ENCODE measurements at places on chromosomes 1 and 21.

DNA sequence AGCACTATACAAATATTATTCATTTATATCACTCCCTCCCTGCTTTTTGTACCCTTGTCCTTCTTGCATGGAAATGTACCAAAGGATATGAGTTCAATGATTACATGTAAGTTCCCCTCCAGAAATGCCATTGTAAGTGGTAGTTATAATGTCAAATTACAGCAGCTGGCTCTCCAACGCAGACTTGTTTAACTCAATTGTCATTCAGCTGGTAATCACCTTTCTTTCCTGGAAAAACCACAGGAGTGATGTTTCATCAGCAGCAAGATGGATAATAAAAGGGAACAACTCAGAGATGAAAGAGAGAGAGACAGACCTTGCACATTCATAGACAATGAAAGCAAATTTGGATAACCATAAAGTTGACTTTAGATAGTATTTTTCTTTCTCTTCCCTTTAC lies 578.6 kb upstream of the PBX1 start:
- DNase-seq = peak; percentile 51

- DNase-seq = no peak
These were observed 102.7 kb upstream of the GCLM start for GRCh38 chr1:94011709-94012595.

GRCh38 chr1:222781251-222781650 lies 33.6 kb upstream of the DISP1 start:
- no peak for DNase-seq

- no peak for DNase-seq
These were observed 16.4 kb downstream of the RPE65 start for GRCh38 chr1:68433395-68433794.

DNA sequence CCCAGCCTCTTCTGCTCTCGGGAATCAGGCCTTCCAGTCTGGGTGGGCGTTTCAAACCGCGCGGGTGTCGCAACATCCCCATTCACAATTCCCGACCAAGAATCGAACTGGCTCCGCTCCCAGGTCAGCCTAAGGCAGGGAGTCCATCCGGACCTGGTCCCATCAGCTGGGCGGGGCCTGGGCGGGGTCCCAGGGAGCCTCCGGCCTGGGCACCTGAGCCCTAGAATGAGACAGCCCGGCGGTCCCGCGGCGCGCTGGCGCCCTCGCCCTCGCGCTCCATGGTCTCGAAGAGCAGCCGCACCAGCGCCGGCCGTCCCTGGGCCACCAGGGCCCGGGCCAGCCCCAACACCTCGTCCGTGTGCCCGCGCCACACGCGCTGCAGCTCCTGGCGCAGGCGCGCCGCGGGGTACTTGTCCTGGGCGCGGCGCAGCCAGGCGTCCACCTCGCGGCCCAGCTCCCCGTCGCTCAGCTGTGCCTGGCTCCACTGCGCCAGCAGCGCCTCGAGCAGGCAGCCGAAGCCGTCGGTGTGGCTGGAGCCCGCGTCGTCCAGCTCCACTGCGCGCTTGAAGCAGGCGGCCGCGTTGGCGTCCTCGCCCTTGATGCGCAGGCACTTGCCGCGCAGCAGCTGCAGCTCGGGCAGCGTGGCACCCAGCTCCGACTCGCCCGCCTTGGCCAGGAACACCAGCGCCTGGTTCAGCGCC lies 16.9 kb upstream of the PARS2 start:
- DNase-seq = no peak
